ENCODE measurements at places on chromosomes 1 and 21. TPM values are rescaled to one million over a fixed set of nuclear protein-coding genes. Genes with fewer than 3 reads are reported as not detected.

RBP7 gene
- polyA plus RNA-seq, result 20.1 TPM

FBXO2 gene
- 1.7 TPM for polyA plus RNA-seq

SAMSN1 gene
- 3.8 TPM for polyA plus RNA-seq

GRCh38 chr1:184791550-184791900 is 36.9 kb upstream of the EDEM3 start:
- no peak for DNase-seq

DNA sequence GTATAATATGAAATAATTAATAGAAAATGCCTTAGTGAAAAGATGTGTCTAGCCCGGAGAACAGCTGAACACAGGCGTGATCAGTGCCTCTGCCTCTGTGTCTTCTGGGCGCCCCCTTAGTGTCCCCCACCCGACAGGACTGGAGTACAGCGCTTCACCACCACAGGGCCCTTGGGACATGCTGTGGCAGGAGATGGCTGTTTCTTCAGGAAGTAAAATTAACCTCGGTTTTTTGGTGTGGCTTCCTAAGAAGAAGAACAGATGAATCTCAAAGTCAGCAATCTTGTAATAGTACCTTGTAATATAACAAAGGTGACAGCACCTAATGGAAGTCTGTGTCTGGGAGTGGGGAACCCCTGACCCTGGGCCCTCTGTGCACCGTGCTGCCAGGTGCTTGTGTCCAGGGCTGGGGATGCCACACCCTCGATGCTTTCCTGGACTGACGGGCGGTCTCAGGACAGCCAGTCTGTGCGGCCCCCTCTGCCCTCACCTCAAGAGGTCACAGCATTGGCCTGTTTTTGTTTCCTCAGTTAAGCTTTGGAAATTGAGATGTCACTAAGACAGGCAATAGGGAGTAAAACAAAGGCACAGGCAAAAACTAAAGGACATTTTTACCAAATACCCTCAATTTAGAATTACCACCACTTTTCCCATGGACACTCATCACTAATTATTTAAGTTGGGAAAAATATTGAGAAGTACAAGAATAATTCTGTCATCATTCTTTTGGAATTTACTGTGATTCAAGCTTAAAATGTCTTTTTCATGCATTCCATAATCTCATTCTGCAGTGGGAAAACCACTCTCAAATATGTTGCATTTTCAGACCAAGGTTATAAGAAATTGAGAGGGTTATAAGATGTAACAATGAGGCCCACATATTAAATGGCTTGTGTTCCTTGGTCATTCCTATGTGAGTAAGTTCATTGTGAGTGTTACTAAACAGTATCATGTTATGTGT is 79.3 kb downstream of the ADARB1 start:
- DNase-seq, result no peak

OXCT2 gene
- 0.33 TPM for polyA plus RNA-seq

TDRD10 gene
- polyA plus RNA-seq, result 2.2 TPM

LCE1C gene
- polyA plus RNA-seq, result not detected

VAMP4 gene
- 16.0 TPM for polyA plus RNA-seq

LAD1 gene
- polyA plus RNA-seq, result 25.6 TPM

DNA sequence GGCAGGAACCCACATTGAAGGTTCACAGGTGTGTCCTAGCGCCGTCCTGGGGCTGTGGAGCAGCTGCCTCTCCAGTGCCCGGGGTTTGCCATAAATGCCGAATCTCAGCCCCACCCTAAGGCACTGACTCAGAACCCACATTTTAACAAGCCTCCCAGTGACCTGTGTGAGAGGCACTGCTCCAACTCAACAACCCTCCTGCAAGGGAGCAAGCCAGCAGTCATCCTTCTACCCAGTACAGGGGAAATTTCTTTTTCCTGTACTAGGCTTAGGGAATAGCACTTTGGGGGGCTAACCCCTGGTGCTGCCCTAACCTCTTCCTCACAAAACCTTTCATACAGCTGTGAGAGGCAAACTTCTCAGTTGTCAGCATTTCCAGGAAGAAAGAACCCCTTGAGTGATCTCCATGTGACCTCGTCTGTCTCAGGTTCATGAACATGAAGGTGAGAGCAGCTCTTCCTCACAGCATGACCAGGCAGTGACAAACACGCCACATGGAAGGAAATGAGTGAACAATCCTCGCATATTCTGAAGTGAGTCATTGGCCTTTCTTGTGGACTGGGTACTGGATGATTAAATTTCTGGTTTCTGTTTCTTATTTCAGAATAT is 11.4 kb upstream of the BCAR3 start:
- DNase-seq, result no peak

DNA sequence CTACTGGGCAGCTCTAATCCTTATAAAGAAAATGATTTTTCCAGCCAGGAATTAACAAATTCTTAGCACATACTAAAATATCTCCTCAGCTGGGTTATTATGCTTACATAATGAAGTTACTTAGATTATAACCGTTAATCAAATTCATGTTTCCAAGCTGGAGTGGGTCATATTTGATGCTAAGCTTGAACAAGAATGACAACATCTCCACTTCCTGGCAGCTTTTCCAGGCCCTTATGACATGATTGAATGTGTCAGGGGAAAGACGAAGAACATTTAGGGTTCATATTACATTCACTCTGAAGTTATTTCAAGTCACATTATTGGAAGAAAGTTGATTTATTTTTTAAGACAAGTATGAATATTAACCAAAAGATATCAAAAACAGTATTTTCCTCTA is 333.7 kb downstream of the PCP4 start:
- no peak for DNase-seq

- no peak for DNase-seq
Observed at GRCh38 chr1:231480008-231480407, 48.5 kb upstream of the TSNAX start.

MAP3K21 gene
- 21.8 TPM for polyA plus RNA-seq

TMEM61 gene
- 0.65 TPM for polyA plus RNA-seq

S100A14 gene
- 17.3 TPM for polyA plus RNA-seq

PLA2G5 gene
- polyA plus RNA-seq, result not detected

GRCh38 chr1:202165267-202165941 is 5.0 kb upstream of the PTPN7 start:
- no peak for DNase-seq

DNA sequence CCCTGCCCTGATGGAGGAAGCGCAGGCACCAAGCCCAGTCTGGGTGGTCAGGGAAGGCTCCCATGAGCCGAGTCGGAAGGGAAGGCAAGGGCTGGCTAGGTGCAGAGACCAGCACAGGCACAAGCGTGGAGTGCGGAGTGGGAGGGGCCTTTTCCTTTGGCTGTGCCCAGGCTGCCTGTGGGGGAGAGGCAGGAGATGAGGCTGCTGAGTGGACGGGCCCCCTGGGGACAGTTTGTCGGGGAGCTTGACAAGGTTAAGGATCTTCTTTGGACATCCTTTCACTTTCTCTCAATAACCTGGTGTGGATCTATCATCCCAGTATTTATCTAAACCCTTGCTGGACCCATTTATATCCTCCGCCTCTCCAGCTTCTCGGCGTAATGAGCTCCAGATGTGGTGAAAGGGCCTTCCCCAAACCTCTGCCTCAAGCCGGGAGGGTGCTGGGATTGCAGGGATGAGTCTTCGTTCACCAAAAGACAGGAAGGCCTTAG is 42.9 kb downstream of the EPHB2 start:
- DNase-seq, result no peak

DNA sequence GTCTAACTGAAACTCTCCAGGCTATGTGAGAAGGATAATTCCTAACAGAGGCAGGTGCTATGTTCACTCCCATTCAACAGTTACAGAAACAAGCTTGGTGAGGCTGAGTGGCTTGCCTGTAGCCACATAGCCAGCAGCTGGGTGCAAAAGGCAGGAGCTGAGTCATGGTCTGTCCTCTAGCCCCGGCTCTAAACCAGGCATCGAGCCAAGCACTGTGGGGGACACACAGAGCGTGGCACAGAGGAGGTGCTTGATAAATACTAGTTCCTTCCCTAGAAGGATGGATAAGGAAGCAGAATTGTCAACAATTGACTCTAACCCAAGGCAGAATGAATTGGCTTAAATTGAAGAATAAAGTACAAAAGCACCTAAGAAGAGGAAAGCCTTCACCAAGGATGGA is 10.4 kb upstream of the KCNA2 start:
- no peak for DNase-seq

CYYR1 gene
- polyA plus RNA-seq, result 57.7 TPM

DNA sequence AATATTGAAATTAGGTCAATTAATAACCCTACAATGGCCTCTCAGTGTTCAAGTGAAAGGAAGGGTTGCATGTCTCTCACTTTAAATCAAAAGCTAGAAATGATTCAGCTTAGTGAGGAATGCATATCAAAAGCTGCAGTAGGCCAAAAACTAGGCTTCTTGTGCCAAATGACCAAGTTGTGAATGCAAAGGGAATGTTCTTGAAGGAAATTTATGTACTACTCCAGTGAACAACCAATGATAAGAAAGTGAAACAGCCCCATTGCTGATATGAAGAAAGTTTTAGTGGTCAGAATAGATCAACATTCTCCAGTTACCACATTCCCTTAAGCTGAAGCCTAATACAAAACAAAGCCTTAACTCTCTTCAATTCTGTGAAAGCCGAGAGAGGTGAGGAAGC is 10.0 kb downstream of the MAEL start:
- no peak for DNase-seq

LINGO4 gene
- not detected for polyA plus RNA-seq

DNA sequence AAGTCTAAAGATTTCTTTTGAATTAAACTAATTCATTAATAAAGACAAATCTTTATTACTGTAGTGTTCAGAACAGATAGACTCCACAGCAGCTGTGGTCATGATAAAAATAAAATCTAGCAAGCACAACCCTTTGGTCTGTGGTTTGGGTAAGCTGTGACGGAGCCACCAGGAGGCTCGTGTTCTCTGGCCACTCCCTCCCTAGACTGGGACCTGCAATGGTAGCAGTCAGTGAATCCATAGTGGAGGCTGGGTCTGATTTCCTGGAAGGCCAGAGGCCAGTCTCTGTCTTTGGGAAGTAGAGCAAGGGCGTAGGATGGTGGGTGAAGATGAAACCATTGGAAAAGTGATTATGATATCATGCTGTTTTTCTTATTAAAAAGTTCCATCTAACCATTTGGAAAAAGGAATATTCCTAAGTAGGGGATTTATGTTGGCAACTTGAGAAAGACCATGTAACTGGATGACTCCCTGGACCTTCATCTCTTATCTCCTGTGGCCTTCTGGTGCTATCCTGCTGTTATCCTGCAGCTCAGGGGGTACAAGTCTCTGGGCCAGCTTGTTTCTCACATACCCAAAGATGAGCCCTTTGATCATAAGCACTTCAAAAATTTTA is 39.0 kb downstream of the TENT5C start:
- DNase-seq, result no peak

VWA5B1 gene
- polyA plus RNA-seq, result 5.4 TPM

GRCh38 chr1:160207771-160208556 is 2.8 kb downstream of the PEA15 start:
- no peak for DNase-seq

GRCh38 chr21:32581732-32582131 is 3.6 kb downstream of the TCP10L start:
- DNase-seq, result no peak

All from renal cortex interstitium (tissue), 15 donors.